Right ventricle myocardium superior (tissue), 1 donor: ENCODE measurements at places on chromosomes 3 and 15. TPM values are rescaled to one million over a fixed set of nuclear protein-coding genes. Genes with fewer than 3 reads are reported as not detected.

Gene ZNF774
- 2.2 TPM for total RNA-seq

Gene PP2D1
- total RNA-seq: not detected

Gene CADM2
- 1.2 TPM for total RNA-seq

Gene SCAPER
- total RNA-seq: 47.8 TPM

Gene MYO5C
- 2.3 TPM for total RNA-seq

Gene EXD1
- total RNA-seq: not detected

Gene DNASE1L3
- 3.7 TPM for total RNA-seq

Gene CLDN18
- total RNA-seq: not detected

Gene PLCB2
- 7.7 TPM for total RNA-seq

Gene ILDR1
- total RNA-seq: 0.38 TPM

Gene PIF1
- total RNA-seq: 0.35 TPM

Gene ZNF80
- total RNA-seq: not detected

Gene TGM5
- not detected for total RNA-seq
